ENCODE measurements at places on chromosomes 5 and 9.

DNA sequence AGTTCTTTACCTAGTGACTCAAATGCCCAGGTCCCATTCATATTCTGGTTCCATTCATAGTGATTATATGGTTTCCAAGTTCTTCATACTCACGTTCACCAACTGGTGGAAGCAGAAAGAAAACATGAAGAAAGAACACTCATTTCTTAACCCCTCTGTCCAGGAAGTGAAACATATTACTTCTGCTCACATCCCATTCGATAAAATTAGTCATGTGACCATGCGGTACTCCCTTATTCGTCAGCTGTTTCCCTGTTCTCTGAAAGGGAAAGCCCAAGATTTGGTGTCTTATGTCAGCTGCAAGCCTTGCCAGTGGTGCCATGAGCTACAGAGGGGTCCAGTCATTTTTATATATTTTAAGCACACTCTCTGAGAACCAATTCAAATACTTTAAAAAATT lies 387.0 kb upstream of the DMAC1 start:
- H3K36me3 ChIP-seq = no peaks in the 10 kb centered on the region
- no peaks in the 10 kb centered on the region for H3K27me3 ChIP-seq
- H3K27ac ChIP-seq = no peak overlapping the region
- H3K4me3 ChIP-seq = no peak overlapping the region

DNA sequence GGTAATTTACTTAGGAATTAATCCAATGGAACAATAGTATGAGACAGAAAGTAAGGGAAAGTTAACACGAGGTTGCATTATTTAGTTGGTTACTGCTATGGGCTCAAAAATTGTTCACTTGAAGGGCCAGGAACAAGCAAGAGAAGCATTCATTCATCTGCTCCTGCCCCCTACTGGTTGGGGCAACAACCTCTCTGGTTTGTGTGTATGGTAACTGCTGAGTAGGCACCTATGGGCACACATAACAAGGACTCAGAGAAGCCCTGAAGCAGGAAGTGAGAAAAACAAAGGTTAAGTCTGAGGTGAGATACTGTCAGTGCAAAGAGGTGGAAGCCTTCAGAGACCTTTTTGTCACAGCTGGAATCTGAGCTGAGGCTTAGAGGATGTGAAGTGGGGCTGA lies 34.4 kb upstream of the RANBP6 start:
- no peak overlapping the region for H3K4me3 ChIP-seq
- H3K4me1 ChIP-seq = peaks cover 12% of the 10 kb centered on the region
- no peak overlapping the region for H3K27ac ChIP-seq
- H3K36me3 ChIP-seq = no peaks in the 10 kb centered on the region

- H3K27ac ChIP-seq = no peak overlapping the region
- H3K4me3 ChIP-seq = no peak overlapping the region
- no peaks in the 10 kb centered on the region for H3K4me1 ChIP-seq
These were observed 419.5 kb upstream of the TLE4 start for GRCh38 chr9:79152306-79152705.

- H3K4me3 ChIP-seq = no peak overlapping the region
- no peaks in the 10 kb centered on the region for H3K36me3 ChIP-seq
- H3K27me3 ChIP-seq = no peaks in the 10 kb centered on the region
- H3K4me1 ChIP-seq = no peaks in the 10 kb centered on the region
These were observed 1937.9 kb upstream of the WWC1 start for GRCh38 chr5:166353580-166353979.

DNA sequence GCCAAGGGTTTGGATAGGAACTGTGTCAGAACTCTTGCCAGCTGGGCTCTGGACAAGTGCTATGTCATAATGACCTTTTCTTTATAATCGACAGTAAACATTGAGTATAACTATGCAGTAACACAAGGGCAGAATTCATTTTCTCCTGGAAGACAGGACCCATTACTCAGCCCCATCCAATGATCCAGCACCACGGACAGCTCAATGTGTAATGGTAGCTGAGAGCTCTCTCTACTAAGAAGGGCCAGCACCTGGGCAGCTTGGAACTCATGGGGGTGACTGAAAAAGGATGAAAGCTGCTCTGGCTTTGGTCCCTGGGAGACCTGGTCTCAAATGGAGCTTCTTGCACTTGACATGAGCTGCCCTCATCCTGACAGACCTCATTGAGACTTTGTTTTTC lies 347.8 kb downstream of the TRIM32 start:
- H3K27me3 ChIP-seq = peaks cover 3% of the 10 kb centered on the region
- H3K36me3 ChIP-seq = no peaks in the 10 kb centered on the region
- H3K27ac ChIP-seq = no peak overlapping the region
- peak; percentile 31 for DNase-seq
- no peaks in the 10 kb centered on the region for H3K4me1 ChIP-seq
- H3K4me3 ChIP-seq = no peak overlapping the region

DNA sequence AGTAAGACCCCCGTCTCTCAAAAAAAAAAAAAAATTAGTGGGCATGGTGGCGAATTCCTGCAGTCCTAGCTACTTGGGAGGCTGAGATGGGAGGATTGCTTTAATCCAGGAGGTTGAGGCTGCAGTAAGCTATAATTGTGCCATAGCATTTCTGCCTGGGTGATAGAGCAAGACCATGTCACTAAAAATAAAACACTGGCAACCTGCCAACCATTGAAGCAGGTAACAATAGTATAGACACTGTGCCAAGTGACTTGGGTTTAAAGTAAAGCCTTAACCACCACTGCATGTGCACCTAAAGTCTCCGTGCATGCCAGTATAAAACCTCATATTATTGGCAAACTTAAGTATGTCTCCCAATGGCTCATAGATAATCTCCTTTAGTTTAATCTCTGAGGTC lies 3.4 kb upstream of the APBA1 start:
- no peak for DNase-seq
- no peak overlapping the region for H3K4me3 ChIP-seq
- peaks cover 11% of the 10 kb centered on the region for H3K27me3 ChIP-seq
- H3K36me3 ChIP-seq = no peaks in the 10 kb centered on the region
- H3K4me1 ChIP-seq = peaks cover 6% of the 10 kb centered on the region
- no peak overlapping the region for H3K27ac ChIP-seq

GRCh38 chr5:148020257-148020988 lies 43.4 kb upstream of the SPINK5 start:
- H3K4me1 ChIP-seq = no peaks in the 10 kb centered on the region
- no peaks in the 10 kb centered on the region for H3K36me3 ChIP-seq
- no peak overlapping the region for H3K4me3 ChIP-seq
- H3K27ac ChIP-seq = no peak overlapping the region
- H3K27me3 ChIP-seq = peaks cover 4% of the 10 kb centered on the region
- DNase-seq = no peak

DNA sequence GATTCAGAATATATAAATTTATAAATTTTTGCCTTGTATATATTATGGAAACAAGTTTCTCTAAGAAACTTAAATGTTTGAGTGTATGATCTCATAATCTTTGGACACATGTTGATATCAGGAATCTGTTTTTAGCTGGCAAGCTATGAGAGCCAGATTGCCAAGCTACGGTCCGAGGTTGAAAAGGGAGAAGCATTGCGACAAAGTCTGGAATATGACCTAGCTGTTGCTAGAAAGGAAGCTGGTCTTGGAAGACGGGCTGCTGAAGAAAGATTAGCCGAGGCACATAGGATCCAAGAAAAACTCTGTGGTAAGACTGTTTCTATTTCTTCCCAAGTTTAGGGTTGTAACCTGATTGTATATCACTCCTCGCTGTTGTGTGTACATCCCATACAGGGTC lies 25.9 kb downstream of the CCDC171 start:
- no peaks in the 10 kb centered on the region for H3K27me3 ChIP-seq
- no peak overlapping the region for H3K27ac ChIP-seq
- H3K4me1 ChIP-seq = no peaks in the 10 kb centered on the region
- no peaks in the 10 kb centered on the region for H3K36me3 ChIP-seq
- no peak for DNase-seq
- H3K4me3 ChIP-seq = no peak overlapping the region

DNA sequence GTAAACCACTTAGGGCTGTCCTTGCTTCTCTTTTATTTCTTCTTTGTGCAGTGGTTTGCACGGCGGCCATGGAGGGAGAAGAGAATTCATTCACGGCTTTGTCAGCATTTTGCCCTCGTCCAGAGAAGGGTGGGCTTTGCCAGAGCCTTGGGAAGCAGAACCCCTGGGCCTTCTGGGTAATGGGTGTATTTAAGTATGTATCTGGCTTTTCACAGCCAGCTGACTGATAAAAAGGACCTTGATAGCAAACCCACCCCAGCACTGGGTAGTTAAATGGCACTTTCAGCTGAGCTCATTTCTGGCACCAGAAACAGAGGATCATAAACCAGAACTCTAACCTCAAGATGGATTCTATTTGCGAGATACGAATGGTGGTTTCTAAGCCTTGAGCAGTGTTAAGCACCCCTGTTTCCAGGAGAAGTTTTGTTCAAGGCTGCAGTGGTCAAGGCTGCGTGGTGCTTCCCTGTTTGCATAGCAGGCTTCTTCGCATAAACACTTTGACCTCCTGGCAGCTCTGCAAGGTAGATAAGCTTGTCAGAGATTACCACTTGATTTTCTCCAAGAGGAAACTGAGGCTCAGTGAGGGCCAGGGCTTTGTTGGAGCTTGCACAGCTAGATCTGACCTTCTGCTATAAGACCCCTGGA lies 441.6 kb upstream of the KLF4 start:
- no peak overlapping the region for H3K27ac ChIP-seq
- H3K36me3 ChIP-seq = no peaks in the 10 kb centered on the region
- DNase-seq = no peak
- H3K4me3 ChIP-seq = no peak overlapping the region

GRCh38 chr5:159873680-159874079 lies 42.6 kb upstream of the ADRA1B start:
- peaks cover 3% of the 10 kb centered on the region for H3K4me1 ChIP-seq
- DNase-seq = no peak
- H3K4me3 ChIP-seq = no peak overlapping the region
- H3K36me3 ChIP-seq = no peaks in the 10 kb centered on the region

GRCh38 chr9:109418827-109419226 lies 79.3 kb downstream of the PTPN3 start:
- no peaks in the 10 kb centered on the region for H3K27me3 ChIP-seq
- no peak for DNase-seq
- H3K27ac ChIP-seq = no peak overlapping the region
- H3K36me3 ChIP-seq = no peaks in the 10 kb centered on the region

GRCh38 chr5:149834246-149834855 lies 104.2 kb downstream of the PPARGC1B start:
- H3K4me3 ChIP-seq = no peak overlapping the region
- H3K4me1 ChIP-seq = peaks cover 21% of the 10 kb centered on the region
- H3K27ac ChIP-seq = peak overlapping the region; percentile 28
- no peaks in the 10 kb centered on the region for H3K27me3 ChIP-seq
- no peaks in the 10 kb centered on the region for H3K36me3 ChIP-seq

DNA sequence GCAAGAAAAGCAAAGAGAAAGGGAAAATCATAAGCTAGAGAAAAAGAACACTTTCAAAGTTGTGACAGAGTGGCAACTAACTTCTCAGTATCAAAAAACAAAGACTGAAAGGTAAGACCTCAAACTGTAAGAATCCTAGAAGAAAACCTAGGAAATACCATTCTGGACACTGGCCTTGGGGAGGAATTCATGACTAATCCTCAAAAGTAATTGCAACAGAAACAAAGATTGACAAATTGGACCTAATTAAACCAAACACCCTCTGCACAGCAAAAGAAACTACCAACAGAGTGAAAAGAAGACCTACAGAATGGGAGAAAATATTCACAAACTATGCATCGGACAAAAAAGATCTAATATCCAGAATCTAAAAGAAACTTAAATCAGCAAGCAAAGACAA lies 79.1 kb downstream of the FEM1C start:
- DNase-seq = no peak
- H3K4me3 ChIP-seq = no peak overlapping the region
- H3K4me1 ChIP-seq = no peaks in the 10 kb centered on the region
- no peaks in the 10 kb centered on the region for H3K27me3 ChIP-seq

- H3K4me1 ChIP-seq = peaks cover 20% of the 10 kb centered on the region
- H3K36me3 ChIP-seq = peaks cover 7% of the 10 kb centered on the region
- no peak overlapping the region for H3K27ac ChIP-seq
These were observed 11.4 kb downstream of the FAM193B start for GRCh38 chr5:177542816-177543465.

Data from A673 (cell line).